ENCODE measurements at places on chromosomes 12 and 14.

GRCh38 chr12:120239776-120240494 lies 25.6 kb downstream of the PXN start:
- no peak for DNase-seq

DNA sequence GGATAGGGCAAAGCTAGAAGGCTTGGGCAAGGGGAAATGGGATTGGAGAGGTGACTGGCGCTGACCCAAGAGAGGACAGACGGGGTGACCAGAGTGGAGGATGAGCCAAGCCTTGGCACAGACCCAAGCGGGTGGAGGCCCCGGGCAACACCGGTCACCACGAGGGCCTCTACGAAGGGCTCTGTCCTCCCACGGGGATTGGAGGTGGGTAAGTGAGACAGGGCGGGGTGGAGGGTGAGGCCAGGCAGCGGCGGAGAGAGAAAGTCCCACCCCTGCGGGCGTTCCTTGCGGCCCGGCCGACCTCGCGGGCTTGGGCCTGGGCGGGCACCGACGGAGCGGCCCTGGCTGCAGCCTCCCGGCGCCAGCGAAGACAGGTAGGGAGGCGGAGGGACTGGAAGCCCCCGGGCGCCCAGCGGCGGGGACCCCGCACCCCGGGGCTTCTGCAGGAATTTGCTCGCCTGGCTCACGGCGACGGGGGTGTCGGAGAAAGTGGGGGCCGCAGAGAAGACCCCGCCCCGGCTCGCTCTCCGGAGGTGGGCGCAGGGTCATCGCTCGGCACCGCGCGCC lies at the start of gene PAPLN:
Gene PAPLN (plus strand): TSS at position 288 of the 567 bp plus-strand sequence. CDS start 2,273 bp downstream, outside the sequence.
- DNase-seq: no peak

- DNase-seq: peak; percentile 46
These were observed 25.2 kb downstream of the DHRS4L2 start for GRCh38 chr14:24013654-24014514.

GRCh38 chr12:131223791-131224225 lies 270.1 kb downstream of the ADGRD1 start:
- DNase-seq: no peak

- DNase-seq: no peak
These were observed 2.0 kb downstream of the NFKBIA start for GRCh38 chr14:35402323-35403113.

- no peak for DNase-seq
These were observed 24.9 kb upstream of the CHGA start for GRCh38 chr14:92897922-92898565.

- no peak for DNase-seq
These were observed 4.9 kb downstream of the PLEKHG3 start for GRCh38 chr14:64709126-64709525.

- no peak for DNase-seq
These were observed 385.0 kb downstream of the ZFP36L1 start for GRCh38 chr14:68407825-68408224.

- DNase-seq: peak; percentile 83
These were observed 85.1 kb upstream of the AMIGO2 start for GRCh38 chr12:47164724-47165439.

- DNase-seq: no peak
These were observed 402.5 kb downstream of the PCNX1 start for GRCh38 chr14:71309756-71310155.

DNA sequence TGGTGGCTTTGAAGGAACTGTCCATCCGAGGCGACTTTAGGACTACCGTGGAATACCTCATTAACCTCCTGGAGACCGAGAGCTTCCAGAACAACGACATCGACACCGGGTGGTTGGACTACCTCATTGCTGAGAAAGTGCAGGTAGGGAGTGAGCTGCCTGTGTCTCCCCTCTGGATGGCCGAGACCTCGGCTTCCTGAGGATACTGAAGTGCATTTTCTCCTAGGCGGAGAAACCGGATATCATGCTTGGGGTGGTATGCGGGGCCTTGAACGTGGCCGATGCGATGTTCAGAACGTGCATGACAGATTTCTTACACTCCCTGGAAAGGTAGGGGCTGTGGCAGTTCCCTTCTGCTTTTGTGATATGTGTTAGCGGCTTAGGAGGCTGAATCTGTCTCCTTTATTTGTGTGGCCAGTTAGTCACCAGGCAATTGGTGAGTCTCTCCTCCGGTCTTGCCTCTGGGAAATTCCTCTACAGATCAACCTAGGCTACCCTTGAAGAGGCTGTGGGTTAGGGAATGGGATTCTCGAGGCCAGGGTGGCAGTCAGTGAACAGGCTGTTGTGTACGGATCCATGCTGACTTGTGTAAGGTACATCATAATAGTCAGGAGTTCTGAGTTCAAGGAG lies 75.3 kb downstream of the ACACB start:
- DNase-seq: no peak

DNA sequence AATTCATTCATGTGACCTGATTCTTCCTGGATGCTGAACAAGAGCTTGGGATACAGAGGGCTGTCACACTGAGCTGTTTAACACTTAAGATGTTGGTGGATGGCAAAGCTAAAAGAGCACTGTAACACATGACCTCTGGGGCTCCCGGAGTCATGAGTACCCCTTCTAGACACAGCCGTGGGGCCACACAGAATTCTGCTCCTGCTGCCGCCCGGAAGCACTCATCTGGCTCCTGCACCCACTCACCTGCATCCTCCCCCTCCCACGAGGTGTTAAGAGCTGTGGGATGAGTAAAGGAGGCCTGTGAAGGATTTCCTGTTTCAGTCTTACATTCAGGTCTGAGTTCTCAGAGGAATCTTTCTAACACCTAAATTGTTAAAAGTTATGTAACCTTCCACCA lies 78.0 kb upstream of the SSTR1 start:
- no peak for DNase-seq

- peak; percentile 15 for DNase-seq
These were observed 7.6 kb upstream of the BRMS1L start for GRCh38 chr14:35818346-35819115.

- no peak for DNase-seq
These were observed 20.1 kb upstream of the ANO2 start for GRCh38 chr12:5964913-5965900.

GRCh38 chr12:49866859-49867569 lies 24.1 kb upstream of the BCDIN3D start:
- DNase-seq: peak; percentile 26

GRCh38 chr14:71063351-71063750 lies 156.1 kb downstream of the PCNX1 start:
- DNase-seq: no peak

DNA sequence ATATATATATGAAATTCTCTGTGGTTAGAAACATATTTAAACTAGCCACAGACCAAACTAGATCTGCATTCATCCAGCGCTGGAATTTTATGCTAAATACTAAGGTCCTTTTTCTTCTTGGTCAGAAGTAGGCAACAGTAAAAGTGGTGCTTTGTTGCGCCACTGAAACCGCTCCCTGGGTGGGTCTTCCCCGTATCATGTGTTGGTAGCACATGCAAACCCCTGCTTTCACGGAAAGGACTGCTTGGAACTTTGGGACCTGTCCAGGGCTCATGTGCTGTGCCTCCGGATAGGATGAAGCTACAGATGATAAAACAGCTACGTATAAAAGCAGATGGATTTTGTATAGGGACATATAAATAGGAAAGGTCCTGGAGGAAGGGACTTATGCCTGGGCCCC lies 40.1 kb upstream of the COL2A1 start:
- DNase-seq: no peak

DNA sequence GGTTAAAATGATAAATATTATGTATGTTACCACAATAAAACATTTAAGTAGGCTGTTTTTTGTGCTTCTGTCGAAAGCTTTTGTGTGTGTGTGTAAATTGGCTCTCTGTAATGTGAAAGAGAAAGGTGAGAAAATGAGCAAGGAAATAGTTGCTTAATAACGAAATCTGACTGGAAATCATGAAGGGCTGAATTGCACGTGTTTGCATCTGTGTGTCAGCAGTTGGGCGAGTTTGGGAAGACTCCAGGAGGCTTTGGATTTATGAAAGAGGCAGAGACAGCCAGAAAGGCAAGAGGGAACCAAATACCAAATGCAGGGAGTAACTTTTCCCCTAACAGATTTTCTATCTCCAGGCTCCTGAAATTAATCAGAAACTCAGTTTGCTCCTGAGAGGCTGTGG lies 47.2 kb upstream of the PLEKHG3 start:
- DNase-seq: peak; percentile 89

DNA sequence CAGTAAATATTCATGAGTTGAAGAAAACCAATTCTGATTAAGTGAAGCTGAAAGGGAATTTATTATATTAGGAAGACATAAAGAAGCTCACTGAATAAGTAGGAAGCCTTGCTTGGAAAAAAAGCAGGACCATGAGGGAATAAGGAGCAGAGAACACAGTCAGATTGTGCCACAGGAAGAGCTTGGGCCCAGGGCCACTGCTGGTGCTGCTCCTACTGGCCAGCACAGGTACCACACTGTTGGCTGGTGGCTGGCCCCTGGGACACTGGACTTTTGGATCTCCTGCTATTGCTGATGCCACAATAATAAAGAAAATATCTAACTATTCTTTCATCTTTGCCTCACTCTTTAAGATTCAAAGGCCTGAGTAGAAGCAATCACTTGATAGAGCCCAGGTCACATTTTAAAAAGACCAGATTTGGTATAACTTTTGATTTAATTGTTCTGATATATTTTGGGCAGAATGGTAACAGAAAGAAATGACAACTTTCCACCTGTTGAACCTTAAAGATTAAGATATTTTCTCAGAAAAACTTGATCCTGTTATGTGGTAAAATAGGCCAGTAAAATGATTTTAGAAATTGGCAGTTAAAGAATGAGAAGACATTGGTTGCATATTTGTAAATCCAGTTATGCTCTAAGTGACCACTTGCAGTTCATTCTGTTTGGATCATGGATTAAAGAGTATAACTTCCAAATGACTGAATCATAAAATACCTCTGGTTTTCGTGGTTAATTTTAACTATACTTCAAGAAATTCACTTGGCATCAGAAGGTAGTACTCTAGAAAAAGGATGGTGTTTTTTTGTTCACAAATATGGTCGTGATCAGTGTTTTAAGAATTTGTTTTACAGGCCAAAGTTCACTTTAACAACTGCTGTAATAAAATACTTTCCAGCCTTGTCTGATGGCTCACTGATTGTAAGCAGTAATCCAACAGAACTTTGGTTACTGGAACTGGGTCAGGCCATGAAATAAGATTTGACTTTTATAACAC lies 68.3 kb downstream of the DERA start:
- peak; percentile 83 for DNase-seq

DNA sequence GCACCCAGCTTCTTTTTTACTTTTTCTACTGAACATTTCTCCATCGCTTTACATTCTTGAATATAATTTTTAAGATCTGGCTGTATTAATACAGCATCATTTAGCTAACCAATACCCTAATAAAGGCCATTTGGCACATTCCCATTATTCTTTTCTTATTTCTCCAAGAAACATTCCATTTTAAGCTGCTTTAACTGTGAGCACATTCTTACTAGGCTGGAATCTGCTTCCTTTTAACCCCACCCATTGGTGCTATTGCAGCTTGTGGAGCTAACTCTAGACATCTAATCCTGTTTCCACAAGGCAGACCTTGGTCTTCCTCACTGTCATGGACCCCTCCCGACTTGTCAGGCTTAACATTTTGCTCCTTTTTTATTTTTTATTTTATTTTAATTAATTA lies 15.2 kb downstream of the CALM1 start:
- DNase-seq: no peak

GRCh38 chr14:55518391-55518790 lies 61.6 kb upstream of the KTN1 start:
- DNase-seq: no peak

GRCh38 chr14:73817020-73817655 lies 34.5 kb upstream of the PTGR2 start:
- DNase-seq: no peak

GRCh38 chr14:24806061-24806678 lies 172.2 kb upstream of the GZMB start:
- DNase-seq: no peak

GRCh38 chr14:27366596-27366995 lies 768.8 kb upstream of the NOVA1 start:
- no peak for DNase-seq

GRCh38 chr12:106088811-106089485 lies 49.8 kb downstream of the NUAK1 start:
- DNase-seq: no peak

DNA sequence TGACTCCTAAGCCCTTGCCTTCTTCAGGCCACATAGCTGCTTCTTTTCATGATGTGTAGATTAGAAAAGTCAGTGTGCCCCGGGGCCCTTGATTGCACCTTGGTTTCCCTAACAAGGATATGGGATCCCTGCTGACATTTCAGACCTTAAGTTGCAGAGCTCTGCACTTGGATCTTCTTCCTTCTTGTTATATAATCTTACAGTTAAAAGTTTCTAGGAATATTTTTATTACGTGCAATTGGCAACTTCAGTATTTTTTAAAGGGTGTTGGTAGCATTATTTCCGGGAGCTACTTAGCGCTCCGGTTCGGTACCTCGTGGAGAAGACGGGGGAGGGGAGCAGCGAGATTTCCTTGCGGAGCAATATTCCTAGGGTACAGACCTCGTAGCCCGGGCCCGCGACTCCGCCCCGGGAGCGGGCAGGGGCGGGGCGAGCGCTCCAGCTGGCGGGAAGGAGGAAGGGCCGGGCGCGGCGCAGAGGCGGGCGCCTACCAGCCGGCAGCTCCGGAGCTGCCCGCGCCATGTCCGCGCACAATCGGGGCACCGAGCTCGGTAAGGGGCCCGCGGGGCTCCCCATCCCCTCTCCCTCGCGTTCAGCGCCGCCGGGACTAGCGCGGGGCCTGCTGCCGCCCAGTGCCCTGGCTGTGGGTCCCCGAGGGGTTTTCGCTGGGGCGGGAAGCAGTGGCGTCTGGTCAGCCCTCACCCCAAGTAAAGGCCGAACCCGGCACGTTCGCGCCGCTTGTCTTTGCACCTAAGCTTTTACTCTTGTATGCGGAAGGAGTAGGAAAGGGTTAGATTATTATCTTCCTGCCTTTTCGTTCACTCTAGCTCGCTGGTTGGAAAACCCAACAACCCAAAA lies at the start of gene DERA:
Gene DERA (plus strand): TSS at position 469 of the 858 bp plus-strand sequence. CDS start 52 bp downstream, at position 521.
- peak; percentile 46 for DNase-seq

DNA sequence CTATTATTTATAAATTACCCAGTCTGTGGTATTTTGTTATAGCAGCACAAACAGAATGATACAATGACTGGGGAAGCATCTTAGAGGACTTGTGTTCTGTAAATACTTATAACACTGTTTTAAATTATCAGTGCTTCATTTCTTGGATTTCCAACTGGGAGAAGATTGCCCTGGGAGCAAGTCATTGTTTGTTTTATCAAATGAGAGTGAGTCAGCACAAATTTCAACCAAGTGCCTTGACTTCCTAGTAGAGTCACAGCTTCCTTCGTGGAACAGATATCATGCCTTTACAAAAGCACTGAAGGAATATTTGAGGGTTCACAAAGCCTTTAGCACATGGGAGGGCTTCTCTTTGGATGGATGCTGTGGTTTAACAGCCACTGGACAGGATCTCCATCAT lies 234.1 kb downstream of the KTN1 start:
- no peak for DNase-seq

All from GM04504 (cell line).